Foreskin keratinocyte (primary cell): ENCODE measurements at places on chromosomes 5 and 9. TPM values are rescaled to one million over a fixed set of nuclear protein-coding genes. Genes with fewer than 3 reads are reported as not detected.

GRCh38 chr5:5882706-5883105 is 460.2 kb downstream of the ICE1 start:
- DNase-seq: no peak

DNA sequence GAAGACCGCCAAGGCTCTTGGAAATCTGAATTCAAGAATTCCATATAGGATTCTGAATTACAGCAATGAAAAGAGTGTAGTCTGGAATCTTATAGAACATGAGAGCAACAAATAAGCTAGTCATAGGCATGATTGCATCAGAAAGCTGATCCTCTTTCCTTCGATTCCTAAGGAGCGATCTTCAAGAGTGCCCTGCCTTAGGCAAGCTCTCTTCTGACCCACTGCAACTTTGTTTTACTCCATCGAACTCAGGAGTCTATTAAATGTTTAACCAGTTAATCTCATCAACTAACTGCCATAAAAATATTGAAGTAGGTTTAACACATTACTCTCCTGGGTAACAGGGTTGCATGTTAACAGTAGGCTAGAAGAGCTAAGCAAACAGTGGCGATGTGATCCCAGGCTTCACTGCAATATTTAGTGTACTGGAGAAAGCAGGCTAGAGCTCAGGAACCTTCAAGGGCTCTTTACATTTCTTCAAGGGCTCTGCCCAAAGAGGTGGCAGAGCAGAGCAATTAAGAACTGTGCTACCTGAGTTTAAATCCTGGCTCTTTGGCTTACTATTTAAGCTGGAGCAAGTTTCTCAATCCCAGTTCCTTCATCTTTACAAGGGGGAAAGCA is 146.3 kb downstream of the RORB start:
- no peak for DNase-seq

The CHSY3 gene
- 0.78 and 1.1 TPM in 2 replicates for total RNA-seq

DNA sequence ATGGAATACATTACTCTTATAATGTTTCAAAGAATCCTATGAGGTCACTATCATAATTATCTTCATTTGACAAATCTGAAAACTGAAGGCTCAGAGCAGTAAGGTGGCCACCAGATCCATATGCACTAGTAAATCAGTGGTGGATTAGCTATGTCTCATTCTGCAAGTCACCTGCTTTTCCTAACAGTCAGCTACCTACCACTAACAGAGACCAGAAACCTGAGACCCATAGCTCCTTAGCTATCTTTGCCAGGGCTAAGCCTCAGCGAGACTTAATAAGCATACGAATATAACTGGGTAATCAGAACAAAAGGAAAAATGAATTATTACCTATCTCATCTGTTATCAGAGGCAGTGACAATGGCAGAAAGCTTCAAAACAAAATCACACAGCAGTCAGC is 118.7 kb downstream of the AUH start:
- no peak for DNase-seq

The TIMD4 gene
- total RNA-seq: not detected in 2 replicates
